CD4-positive, alpha-beta T cell treated with Interleukin-2 at 100 ng/mL for 4 hours (primary cell): ENCODE measurements at places on chromosomes 7 and 10.

DNA sequence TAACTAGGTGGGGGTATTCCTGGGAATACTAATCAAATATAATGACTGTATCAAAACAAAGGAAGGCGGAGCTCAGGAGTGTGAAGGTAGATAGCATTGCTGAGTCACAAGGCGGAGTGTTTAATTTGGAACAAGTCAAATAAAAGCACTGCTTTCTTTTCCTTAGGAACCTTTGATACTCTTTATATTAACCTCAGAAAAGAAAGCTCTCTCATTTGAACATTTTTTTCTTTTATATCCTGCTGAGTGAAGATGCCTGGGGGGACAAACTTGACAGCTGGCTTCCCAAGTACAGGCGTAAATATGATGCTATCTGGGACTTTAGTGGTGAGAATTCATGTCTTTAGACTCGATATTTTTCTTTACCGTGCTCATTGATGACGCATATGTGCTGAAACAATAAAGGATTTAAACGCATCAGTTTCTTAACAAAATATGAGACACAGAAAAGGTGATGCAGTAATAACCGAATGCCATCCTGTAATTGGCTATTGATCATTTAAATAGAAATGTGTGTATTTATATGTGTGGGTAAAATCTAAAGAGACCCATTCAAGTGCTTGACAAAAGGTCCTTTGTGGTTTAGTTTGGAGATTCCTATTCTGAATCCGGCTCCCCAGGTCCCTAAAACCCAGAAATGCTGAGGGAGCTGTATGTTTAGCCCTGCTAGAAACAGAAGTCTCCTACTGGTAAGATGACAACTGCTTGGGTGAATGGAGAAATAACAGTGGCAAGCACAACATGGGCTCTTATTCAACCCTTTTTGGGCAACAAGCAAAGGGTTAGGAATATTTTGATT lies 102.7 kb downstream of the PRTFDC1 start:
- no peak for DNase-seq

DNA sequence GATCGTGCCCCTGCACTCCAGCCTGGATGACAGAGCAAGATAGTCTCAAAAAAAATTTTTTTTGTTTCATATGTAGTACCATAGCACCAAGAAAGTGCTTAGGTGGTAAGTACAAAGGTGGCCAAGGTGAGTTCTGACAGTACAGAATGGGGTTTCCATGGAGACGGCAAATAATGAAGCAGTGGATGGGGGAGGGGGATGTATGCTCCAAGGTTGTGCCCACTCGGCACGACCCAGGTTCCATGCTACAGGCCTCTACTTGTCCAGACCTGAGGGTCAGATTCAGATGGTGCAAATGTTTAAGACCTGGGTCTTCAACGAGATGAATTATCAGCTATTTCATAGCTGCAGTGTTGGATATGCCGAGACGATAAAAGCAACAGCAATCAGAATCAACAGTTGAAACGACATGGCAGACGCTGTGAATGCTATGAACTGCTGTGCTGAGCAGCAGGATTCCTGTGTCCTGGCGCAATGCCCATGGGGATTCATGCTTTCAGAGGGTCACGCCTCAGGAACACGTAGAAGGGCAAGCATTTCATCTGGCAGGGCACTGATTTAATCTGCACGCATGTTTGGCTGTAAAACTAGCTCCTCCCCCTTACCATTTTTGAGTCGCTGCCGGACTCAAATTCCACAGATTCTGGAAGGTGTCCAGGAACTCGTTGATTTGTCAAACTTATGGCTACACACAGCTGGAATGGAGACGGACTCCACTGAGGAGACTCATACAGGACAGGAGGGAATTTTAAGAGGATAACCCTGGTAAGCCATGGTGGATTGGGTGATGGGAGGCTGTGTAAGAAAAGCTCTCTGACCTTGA lies 256.5 kb downstream of the FRMD4A start:
- no peak for DNase-seq

GRCh38 chr7:114857605-114858004 lies 64.3 kb upstream of the MDFIC start:
- DNase-seq = no peak

GRCh38 chr10:47264797-47265281 lies 35.2 kb upstream of the GDF10 start:
- peak; percentile 78 for DNase-seq

- DNase-seq = no peak
Measured at GRCh38 chr10:115572740-115573455, 479.7 kb downstream of the ATRNL1 start.

- no peak for DNase-seq
Measured at GRCh38 chr7:54161621-54162020, 380.6 kb upstream of the VSTM2A start.

DNA sequence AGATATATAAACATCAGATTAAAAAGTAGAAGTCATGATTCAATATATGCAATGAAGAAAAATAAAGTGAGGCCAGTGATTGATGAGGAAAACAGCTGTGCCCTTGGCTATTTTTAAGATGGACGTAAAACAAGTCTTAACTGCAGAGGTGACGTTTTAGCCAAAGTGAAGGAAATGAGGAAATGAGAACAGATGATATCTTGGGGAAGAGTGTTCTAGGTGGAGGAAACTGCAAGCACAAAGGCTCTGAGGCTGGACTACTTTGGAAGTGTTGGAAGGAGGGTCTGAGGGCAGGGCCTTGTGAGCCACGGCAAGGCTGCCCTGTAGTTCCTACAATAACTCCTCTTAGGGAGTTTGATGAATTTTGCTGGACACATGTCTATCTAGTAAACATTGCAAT lies 140.5 kb upstream of the AKR1E2 start:
- DNase-seq = no peak

DNA sequence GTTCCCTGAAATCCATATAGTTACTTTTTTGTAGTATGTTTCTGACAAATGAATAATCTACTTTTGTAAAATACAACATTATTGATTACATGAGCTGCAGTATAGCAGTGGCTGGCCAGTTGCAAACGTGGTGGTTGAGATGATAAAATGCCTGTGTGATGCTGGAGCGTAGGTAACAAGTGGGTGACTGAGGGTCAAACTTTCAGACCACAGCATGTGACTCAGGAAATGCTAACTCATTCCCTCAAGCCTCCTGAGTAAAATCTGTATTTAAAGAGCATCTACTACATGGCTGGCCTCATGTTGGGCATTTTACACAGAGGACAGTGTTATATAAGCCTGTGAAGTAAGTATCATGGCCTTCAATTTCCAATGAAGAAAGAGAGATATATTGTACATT lies 585.2 kb downstream of the GRID1 start:
- DNase-seq = no peak

GRCh38 chr7:104795086-104795485 lies 218.9 kb upstream of the KMT2E start:
- DNase-seq = no peak

GRCh38 chr7:3157566-3158287 lies 114.1 kb upstream of the CARD11 start:
- DNase-seq = no peak

DNA sequence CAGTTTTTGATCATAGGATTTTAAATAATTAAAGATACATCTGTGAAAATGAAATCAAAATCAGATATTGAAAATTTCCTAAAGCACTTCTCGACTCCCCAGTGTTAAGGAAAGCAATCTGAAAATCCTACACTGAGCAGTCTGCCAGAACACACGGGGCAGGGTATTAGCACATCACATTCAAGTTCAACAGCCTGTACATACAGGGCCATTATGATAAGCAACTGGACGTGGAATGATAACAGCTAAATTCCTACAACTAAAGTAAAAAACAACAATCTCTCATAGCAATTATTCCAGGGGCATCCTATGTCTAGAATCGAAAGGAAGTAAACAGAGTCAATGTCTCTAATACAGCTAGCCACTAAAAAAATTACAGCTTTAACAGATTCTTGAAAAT lies 31.7 kb downstream of the TRDMT1 start:
- no peak for DNase-seq

DNA sequence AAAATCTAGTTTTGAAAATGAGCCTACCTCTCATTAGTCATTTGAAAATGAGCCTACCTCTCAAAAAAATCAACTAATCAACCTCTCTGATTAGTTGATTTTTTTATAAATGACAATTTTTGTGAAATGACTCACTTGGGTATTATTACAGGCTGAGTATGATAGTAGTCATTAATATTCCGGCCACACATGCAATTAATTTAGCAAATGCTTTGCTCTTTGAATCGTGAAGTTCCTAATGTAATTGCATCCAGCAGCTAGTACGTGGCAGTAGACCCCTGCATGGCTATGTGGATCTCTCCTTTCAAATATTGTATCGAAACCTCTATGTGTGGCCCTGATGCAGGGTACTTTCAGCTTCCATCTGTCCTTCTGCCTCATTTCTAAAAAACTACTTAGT lies 245.9 kb upstream of the PHYHIPL start:
- no peak for DNase-seq

- no peak for DNase-seq
Measured at GRCh38 chr10:127303746-127304145, 107.4 kb upstream of the INSYN2A start.

DNA sequence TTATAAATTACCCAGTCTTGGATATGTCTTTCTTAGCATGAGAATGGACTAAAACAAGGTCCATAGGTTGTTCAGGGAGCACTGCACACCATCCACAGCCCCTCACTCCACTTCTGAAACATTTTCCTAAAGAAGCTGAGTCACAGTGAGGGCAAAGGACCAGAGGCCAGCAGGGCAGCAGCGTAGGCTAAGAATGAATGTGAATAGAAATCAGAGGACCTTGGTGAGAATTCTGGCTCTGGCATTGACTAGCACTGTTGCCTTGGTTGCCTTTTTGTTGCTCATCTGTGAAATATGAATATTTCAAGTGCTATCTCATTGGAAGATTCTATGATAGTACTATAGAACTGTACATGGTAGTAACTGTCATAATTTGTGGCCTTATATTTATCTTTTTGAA lies 41.7 kb upstream of the TOMM7 start:
- DNase-seq = no peak

- DNase-seq = peak; percentile 16
Measured at GRCh38 chr7:6121141-6121540, 90.0 kb downstream of the ANKRD61 start.

DNA sequence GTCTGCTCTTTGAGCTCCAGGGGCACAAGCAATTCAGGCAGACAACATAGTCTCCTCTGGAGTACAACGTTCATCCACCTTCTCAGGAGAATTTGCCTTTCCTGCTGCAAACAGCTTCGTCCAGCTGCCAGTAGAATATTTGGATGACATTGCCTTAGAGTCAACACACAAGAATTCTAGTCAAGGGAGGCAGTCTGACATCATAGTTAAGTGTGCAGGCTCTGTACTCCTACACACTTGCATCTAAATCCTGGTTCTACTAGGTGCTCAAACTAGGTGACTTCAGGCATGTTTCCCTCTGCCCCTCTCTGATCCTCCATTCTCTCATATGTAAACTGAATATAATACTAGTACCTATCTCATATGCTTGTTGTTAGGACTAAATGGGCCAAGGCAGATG lies 314.8 kb downstream of the HPSE2 start:
- no peak for DNase-seq

DNA sequence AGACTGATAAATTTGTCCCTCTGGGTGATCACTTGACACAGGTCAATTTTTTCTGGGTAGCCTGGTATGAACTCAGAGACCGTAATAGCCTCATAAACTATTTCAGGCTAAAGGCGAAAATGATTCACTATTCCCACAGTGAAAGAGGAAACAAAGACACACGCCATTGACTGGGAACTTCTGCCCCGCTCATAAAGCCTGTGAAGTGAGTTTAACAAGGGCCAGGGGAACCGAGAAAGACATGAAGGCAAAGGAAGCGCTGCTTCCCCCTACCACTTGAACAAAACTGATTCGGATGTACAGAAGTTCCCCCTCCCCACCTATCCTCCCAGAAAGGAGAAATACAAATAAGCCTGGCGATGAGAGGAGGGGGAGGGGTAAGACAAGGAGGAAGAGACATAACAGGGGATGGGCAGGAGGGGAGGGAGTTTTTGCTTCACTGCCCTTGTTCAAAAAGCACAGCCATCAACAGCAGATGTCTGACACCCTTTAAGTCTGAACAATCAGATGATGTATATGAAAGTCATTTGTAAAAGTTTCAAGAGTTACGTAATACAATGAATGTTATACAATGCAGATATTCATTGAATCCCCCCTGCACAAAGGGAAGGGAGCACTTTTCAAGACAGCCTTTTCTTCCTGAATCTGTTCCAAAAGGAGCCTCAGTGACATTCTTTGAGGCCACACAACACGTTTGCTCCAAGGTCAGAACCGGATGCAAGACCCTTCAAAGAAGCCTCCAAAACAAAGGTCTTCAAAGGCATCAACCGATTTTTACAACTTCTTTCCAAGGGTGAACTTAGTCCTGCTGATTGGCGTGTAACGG lies 734 bp downstream of the ABCB4 start:
- peak; percentile 1 for DNase-seq

DNA sequence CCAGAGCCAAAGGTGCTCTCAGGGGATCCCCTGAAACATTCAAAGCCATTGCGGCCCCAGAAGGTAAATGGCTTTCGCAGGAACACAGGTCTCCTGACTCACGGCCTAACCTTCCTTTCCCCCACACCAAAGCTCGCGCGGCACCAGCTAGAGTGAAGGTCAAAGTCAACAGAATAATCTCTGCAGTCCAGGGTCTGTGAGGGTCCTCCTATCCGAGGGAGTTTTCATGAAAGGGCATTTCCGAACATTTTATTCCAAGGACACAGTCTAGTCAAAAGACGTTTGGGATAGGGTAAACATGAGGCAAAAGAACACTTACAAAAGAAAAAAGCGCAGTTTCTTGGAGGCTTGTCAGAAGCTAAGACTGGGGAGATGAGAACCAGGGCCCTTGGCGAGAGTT lies 559 bp upstream of the STEAP2 start:
- DNase-seq = no peak

GRCh38 chr10:21534604-21535493 lies 817 bp downstream of the MLLT10 start:
- DNase-seq = peak; percentile 41

- no peak for DNase-seq
Measured at GRCh38 chr7:137886281-137886680, 39.5 kb upstream of the DGKI start.

- DNase-seq = no peak
Measured at GRCh38 chr10:99337311-99337811, 8.2 kb downstream of the CNNM1 start.

- DNase-seq = no peak
Measured at GRCh38 chr10:122780391-122780790, 65.3 kb downstream of the CUZD1 start.

DNA sequence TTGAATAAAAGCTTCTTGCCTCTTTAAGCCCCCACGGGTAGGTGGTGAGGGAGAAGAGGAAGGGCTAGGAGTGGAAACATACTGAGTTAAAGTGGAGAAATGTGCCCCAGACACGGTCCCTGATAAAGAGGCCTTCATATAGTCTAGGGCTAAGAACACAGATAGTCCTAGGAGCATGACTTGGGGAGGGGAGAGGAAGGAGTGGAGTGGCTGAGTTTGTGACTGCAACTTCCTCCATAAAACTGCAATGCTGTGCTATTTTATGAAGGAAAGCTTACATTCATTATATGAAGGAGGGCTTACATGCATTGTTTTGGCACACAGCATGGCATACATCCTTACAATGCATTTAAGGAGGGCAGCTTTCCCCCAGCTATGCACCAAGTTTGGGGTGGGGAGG lies 1129.4 kb upstream of the LRRTM3 start:
- DNase-seq = no peak
